ENCODE measurements at places on chromosomes 11 and 22. TPM values are rescaled to one million over a fixed set of nuclear protein-coding genes. Genes with fewer than 3 reads are reported as not detected.

Gene SLC6A5
- polyA plus RNA-seq: not detected

Gene NAALAD2
- polyA plus RNA-seq: not detected

Gene LRRC74B
- polyA plus RNA-seq: not detected

- DNase-seq: no peak
Measured at GRCh38 chr11:127632976-127633680, 632.6 kb upstream of the KIRREL3 start.

DNA sequence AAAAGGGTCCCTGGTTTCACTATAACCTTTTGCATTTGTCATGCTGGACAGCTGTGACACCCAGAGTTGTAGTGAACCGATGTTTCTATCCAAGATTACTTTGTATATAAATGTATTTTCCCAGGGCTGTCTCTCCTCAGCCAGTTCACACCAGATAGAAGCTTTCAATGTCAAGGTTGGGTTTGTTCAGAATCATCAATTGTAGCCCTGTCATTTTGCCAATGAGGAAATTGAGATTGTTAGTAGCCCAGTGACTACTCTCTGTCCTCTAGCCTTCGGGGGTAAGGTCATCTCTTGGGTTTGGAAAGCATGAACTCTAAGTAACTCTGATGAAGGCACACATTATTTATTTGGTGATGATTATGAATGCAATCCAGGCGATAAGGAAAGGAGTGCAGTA is 165.6 kb downstream of the DBX1 start:
- no peak for DNase-seq

Gene FJX1
- not detected for polyA plus RNA-seq

Gene PRRG4
- polyA plus RNA-seq: not detected

DNA sequence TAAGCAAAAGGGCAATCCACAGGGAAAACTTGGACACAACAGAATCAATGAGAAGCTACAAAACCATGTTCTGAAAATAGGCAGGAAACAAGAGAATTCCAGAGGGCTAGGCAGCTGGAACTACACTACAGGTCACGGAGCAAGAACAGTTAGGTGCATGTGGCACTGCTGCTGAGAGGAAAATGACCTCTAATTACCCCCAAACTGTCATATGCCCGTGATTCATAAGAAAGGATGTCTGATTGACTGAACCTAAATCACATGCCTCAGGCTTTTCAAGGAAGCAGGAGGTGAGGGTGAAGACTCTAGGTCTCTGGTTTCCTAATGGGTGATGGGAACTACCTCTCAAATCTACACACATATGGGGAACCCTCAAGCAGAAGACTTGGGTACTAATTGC is 17.9 kb upstream of the RRAS2 start:
- DNase-seq: no peak

- DNase-seq: peak; percentile 82
Measured at GRCh38 chr11:61021661-61022212, 50.3 kb downstream of the CD6 start.

All from CD8-positive, alpha-beta memory T cell (primary cell).